ENCODE measurements at places on chromosomes 6 and 20.

- DNase-seq: no peak
Measured at GRCh38 chr6:112912416-112913101, 565.4 kb downstream of the RFPL4B start.

DNA sequence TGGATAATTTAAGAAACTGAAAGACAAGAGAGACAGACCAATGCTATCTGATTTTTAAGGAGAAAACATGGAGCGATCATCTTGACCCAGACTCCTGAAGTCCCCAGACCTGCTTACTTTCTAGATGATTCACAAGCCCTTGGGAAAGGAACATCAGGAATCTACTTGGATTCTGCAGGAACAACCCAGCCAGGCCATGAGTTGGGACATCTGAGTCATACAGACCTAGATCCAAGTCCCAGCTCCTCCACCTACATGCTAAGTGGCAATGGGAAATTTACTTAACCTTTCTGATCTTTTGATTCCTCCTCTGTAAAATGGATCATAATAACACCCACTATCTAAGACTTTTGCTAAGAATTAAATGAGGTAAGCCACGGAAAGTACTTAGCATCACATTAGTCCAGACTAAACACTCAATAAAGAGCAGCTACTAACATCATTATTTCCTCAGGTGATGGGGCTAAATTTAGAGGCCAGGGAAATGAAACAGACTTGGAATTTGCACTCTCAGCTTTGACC, 61.0 kb upstream of the MAFB start:
- no peak for DNase-seq

GRCh38 chr6:104505838-104506237, 353.9 kb downstream of the HACE1 start:
- no peak for DNase-seq

GRCh38 chr6:75149696-75150095, 56.2 kb downstream of the COL12A1 start:
- no peak for DNase-seq

DNA sequence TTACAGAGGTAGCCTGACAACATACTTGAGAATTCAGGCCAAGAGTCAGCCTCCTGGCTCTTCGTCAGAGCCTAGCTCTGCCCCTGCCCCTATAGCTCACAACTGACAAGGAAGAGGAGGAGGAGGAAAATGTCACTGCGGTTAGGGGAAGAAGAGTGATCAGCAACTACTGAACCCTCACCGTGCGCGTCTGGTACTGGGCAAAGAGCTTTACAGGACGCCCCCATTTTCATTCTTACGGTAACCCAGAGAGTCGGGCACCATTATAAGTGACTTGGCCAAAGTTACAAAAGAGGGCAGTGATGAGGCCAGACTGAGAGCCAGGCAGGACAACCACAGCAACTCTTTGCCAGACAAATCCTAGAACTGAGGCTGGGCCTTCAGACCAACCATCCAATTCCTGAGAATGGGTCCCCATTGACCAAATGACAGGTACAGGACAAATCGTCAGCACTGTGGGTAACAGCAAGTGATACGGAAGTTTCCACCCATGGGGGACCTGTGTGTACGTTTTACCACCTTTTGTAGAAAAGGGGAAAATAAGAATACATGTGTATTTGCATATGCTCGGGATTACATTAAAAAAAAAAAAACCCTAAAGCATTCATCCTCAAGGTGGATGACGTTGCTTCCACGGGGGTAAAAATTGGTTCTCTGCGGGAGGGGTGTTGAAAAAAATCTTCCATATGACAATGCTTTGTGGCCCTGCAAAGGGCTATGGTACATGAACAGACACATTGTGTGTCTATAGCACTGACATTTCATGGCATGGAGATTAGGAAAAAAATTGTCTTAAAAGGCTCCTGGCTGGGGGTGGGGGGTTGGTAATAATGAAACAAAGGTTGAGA, 118.0 kb downstream of the NFATC2 start:
- no peak for DNase-seq

GRCh38 chr20:10524034-10524476, 89.0 kb downstream of the SLX4IP start:
- peak; percentile 84 for DNase-seq

DNA sequence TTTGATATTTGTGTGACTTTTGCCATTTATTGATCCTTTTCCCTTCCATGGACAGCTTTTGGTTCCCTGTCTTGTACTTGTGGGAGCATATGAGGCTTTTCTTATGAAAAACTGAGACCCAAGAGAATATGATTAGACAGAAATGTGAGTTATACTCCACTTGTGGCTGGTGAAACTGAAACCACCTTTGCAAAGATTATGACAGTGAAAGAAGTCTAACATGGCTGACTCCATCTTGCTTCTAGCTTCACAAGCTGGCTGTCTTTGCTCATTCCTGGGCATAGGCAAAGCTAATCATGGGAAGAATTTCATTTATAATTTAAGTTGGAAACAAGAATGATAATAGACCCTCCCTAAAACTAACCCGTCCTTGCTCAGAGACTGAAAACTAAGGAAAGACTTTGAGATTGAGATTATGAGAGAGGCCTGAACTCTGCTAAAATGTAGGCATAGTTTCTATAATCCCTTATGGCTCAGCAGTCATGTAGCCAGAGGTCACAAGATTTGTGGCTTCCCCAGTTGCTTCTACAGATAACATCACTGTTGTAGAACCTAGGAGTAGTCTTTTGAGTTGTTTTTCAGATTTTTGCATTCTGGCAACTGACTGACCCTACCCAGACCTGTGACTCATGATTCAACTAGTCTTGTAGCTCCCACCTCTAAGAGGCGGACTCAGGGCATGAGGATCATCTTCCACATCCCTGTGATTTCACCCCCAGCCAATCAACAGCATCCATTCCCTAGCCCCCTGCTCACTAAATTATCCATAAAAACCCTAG, 50.9 kb upstream of the CD2AP start:
- no peak for DNase-seq

GRCh38 chr6:23308166-23308565, 738.8 kb downstream of the HDGFL1 start:
- DNase-seq: no peak

- no peak for DNase-seq
Measured at GRCh38 chr20:15220009-15220656, 882.7 kb upstream of the FLRT3 start.

DNA sequence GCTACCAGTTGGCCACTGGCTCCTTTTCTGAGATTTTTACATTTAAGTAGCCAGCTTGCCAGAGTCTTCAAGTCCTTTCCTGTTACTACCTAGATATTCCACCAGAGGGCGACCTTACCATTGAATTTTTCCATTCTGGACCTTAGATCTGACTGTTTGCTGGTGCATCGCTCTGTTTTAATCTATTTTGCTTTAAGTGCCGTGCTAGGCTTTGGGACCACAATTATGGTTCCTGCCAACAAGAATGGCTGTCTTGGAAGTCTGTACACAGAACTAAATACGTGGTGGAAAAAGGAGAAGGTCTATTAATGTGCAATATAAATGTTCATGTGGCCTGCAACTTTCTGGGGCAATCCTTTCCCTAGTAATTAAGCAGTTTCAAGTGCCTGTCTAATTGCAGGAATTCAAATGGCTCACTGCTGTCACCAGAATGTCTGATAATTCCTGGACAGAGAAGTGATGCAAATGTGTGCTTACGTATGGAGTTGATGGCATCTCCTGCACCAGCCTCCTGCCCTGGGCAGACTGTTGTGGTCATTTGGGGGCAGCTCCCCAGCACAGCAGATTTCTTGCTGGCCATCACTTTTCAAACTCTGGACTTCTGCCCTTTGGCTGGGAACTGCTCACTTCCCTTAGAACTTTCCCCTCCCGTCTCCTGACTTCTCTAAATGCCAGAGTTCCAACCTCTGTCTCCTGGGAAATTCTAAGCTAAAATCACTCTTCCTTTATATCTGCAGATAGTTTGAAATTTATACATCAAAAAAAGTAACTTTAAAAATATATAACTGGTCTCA, 5.6 kb upstream of the HLA-DOA start:
- no peak for DNase-seq

- no peak for DNase-seq
Measured at GRCh38 chr6:82877213-82878195, 188.1 kb downstream of the UBE3D start.

DNA sequence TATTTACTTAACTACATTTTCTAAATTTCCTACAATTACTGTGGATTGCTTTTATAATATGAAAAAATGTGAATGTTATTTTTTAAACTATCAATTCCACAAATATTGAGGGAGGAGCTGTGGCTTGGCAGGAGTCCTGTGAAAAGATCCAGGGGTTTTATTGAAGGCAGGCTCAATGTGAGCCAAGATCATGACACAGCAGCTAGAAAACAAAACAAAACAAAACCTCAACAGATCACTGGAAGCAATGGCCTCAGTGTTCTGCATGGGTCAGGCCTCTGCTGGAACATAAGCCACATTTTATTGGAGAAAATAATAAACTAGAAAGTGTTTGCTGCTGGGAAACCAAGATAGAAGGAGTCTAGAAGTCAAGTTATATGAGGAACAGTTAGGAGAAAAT, 19.4 kb upstream of the RCAN2 start:
- DNase-seq: no peak

DNA sequence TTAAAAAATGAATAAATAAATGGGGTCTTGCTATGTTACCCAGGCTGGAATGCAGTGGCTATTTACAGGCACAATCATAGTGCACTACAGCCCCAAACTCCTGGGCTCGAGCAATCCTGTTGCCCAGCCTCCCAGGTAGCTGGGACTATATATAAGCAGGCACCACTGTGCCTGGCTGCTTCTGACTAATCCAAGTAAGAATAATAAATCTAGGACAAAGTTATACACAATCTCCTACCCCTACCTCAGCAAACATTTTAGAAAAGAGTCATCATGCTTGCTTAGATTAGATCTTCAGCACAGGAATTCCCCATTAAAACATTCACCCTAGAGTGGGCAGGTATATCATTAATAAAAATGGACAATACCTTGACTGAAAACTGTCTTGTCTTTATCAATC, 124.6 kb downstream of the REV3L start:
- DNase-seq: no peak

DNA sequence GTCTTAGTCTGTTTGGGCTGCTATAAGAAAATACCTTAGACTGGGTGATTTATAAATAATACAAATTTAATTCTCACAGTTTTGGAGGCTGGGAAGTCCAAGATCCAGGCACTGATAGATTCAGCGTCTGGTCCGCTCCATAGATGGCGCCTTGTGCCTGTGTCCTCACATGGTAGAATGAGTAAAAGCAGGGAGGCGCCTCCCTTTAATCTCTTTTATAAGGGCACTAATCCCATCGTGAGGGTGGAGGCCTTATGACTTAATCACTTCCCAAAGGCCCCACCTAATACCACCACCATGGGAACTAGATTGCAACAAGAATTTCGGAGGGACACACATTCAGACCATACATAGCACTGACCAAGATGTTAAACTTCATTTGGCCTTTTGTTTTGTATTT, 91.2 kb upstream of the TMEM181 start:
- no peak for DNase-seq

DNA sequence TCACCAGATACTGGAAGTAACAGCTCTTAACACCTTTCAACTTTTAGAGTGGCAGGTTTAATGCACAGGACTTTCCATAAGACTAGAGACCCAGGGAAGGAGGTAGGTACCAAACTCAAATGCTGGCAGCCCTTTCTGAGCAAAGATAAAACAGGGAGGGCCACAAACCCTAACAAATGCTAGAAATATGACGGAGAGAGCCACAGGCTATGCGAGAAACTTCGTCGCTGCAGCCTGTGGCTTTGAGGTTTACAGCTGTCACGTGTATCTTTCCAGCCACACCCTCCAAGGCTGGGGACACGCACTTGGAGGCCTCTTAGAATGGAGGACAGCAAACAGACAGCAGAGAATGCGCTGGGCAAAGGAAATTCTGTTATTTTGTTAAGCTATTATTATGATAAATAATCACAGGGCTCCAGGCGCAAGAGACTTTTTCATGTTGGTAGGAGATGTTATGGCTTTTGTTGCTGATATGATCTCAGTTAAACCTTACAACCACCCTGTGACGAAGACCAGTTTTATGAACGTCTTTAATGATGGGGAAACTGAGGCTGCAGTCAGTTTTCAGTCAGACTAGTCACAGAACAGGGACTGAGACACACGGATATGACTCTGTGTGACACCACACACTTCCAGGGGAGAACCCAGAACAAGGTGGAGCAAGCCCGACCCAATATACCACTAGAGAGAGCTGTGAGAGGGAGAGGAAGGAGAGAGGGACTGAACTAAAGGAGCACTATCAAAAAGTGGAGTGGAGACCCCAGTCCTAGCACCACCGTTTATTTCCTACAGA, 2.0 kb downstream of the TRAM2 start:
- DNase-seq: no peak

DNA sequence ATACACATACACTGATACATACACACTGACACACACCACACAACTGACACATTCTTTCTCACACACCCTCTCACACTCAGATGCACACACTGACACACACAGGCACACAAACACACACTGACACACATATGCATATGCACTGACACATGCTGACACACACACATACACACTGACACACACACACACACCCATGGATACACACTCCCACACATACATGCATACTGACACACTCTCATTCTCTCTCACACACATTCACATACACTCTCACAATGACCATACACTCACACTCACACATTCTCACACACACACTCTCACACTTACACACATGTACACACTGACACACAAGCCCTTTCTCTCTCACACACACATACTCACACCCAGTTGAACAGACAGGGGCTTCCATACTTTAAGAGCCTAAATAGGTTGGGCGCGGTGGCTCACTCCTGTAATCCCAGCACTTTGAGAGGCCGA, 236.4 kb downstream of the LRFN2 start:
- no peak for DNase-seq

DNA sequence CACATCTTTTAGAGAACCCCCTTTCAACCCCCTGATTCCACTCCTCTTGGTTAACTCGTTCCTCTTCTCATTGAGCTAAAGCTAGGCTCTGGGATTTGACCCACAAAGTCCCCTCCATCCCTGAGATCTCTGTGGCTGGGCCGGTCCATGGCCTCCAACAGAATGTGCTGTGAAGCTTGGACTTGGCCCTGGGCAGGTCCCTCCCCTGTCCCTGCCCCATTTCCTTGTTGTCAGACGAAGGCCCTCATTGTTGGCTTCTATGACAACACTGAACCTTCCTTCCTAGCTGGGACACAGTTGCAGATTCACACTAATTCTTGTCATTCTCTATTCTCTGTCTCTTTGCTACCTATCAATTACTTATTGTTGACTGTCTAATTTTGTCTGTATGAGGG, 156.1 kb downstream of the SYCP2 start:
- peak; percentile 8 for DNase-seq

GRCh38 chr6:33751771-33752645, 5.3 kb upstream of the IP6K3 start:
- no peak for DNase-seq

- DNase-seq: no peak
Measured at GRCh38 chr6:33592595-33593413, 12.7 kb upstream of the BAK1 start.

GRCh38 chr6:140379919-140380318, 1005.5 kb upstream of the CITED2 start:
- DNase-seq: no peak

GRCh38 chr20:29297411-29298270, 1959.8 kb upstream of the DEFB115 start:
- no peak for DNase-seq
